ENCODE measurements at places on chromosomes 13 and 19.

DNA sequence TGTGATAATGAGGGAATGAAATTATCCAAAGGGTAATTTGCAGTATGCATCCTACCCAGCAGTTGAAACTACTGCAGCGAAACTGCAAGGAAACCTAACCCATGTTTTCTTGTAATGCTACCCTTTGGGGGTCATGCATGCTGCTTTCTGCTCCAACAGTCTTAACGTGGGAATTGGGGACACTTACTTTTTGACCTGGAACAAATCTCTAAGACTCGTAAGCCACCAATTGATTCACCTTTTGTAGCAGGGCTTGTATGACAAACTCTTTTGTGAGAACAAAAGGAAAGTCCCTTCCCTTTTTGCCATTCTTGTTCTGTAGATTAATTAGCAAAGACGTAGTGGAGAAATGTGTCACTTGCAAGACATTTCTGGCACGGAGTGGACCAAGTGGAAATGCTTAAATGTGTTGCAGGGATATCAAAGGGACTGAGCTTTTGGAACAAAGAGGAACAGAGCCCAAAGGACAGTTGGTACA is 27.4 kb downstream of the LRCH1 start:
- DNase-seq, result no peak

GRCh38 chr19:44212250-44212865 is at the start of gene ZNF227:
Gene ZNF227, plus strand, starts transcription at chr19:44212532. Its CDS starts 5,261 bp downstream, at chr19:44217793.
- peak; percentile 90 for DNase-seq

GRCh38 chr13:71309905-71310304 is 557.1 kb downstream of the DACH1 start:
- no peak for DNase-seq

- DNase-seq, result no peak
Observed at GRCh38 chr13:70162141-70162540, 53.9 kb upstream of the KLHL1 start.

DNA sequence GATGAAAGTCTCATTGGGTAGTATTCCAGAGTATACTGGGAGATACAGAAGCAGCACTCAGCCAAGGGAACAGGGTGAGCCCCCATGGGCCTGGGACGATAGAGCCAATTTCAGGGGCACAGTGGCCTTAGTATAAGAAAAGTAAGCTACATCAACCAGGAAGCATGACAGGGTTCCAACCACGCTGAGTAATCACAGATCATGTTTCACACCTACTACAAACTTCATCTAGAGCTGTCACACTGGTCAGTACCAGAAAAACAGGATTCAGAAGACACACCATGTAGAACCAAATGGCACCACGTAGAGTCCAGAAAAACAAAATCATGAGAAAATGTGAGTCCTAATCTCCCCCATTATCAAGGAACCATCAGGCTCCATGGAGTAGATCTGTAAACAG is 1292.4 kb upstream of the MIR17HG start:
- DNase-seq, result no peak

DNA sequence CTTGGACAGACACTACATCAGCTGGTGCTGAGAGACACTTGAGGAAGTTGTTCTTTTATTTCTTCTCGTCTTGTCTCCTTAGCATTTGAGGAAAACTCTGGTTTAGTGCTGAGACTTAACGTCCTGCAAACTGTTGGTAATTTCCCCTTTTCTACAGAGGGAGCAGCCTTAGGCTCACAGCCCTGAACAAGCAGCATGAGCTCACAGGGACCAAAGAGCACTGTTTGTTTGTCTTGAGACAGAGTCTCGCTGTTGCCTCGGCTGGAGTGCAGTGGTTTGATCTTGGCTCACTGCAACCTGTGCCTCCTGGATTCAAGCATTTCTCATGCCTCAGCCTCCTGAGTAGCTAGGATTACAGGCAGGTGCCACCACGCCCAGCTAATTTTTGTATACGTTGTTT is 5.5 kb downstream of the ZNF805 start:
- DNase-seq, result no peak

GRCh38 chr13:36700170-36700569 is 26.4 kb downstream of the SERTM1 start:
- no peak for DNase-seq

- no peak for DNase-seq
Observed at GRCh38 chr19:28196101-28196500, 1016.9 kb downstream of the UQCRFS1 start.

DNA sequence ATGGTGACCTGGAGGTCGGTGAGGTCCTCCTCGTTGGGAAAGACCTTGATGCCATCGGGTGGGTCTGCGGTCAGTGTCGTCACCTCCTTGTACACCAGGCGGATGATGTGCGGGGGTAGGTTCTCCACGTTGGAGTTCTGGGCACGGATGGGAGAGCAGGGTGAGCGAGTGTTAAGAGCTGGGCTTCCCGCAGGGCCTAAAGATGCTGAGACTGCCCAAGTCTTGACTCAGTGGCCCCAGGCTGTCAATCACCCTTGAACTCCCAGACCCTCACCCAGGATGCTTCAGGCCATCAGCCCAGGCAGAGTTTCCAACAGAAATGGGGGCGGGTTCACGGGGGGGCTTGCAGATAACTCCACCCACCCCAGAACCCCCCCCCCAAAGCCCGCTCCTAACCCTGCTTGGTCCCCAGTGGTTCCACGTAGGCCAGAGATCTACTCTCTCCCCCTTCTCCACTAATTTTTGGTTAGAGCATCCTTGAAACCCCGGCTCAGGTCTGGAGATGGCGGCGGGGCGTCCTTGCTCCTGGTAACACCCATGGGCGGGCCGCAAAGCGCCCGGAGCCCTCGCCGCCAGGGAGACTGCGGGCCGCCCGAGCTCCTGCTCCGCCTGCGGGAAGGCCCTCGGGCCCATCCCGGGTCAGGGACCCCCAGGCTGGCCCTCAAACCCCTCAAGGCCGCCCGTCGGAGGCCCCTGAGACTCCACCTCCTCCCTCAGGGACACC is 600 bp downstream of the UBE2S start:
- DNase-seq, result peak; percentile 44

DNA sequence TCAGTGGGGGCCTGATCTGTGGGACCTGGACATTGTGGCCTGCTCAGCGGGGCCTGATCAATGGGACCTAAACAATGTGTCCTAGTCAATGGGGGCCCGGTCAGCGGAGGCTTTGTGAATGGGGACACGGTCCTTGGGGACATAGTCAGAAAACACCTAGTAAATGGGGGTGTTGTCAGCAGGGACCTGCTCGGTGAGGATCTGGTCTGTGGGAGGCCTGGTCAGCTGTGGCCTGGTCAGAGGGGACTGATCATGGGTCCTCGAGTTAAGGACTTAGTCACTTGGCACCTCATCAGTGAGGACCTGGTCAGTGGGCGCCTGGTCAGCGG is 44.5 kb upstream of the TPM4 start:
- DNase-seq, result no peak

DNA sequence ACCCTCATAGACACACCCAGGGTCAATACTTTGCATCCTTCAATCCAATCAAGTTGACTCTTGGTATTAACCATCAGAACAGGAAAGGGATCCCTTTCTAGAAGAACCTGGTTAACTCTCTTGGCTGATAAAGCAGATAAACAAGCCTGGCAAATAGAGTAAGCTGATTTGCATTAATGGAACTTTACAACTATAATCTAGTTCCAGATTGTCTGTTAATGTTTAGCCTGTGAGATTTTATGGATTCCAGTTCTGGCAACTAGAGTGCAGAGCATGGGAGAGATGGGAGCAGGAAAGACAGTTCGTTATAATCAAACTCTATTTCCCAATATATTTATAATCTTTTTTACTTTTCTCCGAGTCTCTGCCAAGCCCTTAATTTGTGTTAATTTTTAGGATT is 272.6 kb upstream of the KLHL1 start:
- DNase-seq, result no peak

GRCh38 chr19:16861011-16861410 is 27.8 kb upstream of the F2RL3 start:
- DNase-seq, result peak; percentile 30

DNA sequence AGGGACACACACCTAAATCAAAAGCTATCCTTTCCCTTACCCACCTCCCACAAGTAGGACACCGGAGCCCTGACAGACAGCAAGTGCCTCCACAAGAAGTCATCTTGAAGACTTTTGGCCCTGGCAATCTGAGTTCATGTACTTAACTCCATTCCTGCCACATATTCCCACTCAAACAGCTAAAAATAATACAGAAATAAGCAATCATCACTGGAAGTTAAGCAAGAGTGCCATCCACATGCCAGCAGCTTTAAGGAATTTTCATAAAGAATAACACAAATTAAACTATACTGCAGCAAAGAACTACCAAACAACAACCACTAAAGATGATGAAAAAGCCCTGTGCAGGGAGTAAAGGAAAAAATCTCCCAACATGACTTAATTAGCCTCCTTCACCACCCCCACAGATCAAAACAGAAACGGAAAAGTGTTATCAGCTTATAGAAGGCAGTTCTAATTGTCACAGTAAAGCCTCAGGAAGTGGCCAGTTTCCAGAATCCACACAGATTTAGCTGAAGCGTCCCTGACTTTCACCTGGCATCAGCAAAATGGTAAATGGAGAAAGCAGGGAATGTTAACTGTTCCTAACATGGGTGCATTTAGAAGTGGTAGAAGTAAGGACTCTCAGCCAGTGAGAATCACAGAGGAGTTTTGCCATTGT is 343.9 kb downstream of the TBC1D4 start:
- no peak for DNase-seq

GRCh38 chr13:48038761-48039160 is 1.2 kb downstream of the NUDT15 start:
- no peak for DNase-seq

- peak; percentile 60 for DNase-seq
Observed at GRCh38 chr13:27043013-27043412, 128.6 kb downstream of the USP12 start.

- DNase-seq, result no peak
Observed at GRCh38 chr19:56086671-56087430, 34.2 kb downstream of the ZNF787 start.

- DNase-seq, result no peak
Observed at GRCh38 chr13:108828086-108828815, 198.8 kb downstream of the MYO16 start.

- no peak for DNase-seq
Observed at GRCh38 chr13:110233951-110234280, 73.0 kb downstream of the COL4A1 start.

DNA sequence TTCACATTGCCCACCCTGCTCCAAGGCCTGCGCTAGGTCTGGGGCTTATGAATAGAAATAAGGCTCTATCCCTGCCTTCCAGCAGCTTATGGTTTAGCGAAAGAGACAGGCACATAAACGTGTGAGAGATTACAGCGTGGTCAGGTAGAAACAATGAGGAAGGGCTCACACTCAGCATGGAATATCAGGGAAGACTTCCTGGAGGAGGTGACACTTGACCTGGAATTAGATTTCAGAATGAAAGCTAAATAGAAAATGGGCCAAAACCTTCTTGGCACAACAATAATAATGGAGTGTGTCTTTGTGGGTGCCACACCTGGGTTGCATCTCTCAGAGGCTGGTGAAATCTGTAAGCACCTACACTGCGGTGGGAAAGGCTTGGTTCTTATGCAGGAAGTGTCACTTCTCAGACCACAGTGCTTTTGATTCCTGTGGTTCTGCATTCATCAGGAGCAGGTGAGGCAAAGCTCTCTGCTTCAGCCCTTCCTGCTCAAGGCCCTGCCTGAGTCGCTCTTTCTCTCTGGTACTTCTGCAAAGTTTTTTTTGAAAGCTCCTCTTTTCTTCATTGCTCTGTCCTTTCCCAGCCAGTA is 430.3 kb downstream of the ZNF536 start:
- DNase-seq, result no peak

DNA sequence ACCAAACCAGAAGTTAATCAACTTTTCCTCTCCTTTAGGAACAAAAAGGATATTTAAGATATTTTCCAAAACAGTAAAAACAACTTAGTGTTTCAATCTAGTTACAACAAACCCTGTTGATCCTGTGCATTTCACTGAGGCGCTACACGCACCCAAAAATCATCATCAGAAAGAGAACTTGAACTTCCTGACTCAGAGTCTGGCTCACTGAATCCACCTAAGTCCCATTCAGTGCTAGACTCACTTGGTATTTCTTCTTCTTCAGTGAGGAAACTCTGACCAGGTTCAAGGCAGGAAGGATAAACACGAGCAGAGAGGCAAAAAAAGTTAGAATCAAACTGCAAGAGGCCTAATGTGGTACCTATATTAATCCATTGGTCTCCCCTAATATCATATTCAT is 2.2 kb downstream of the KBTBD6 start:
- DNase-seq, result no peak

DNA sequence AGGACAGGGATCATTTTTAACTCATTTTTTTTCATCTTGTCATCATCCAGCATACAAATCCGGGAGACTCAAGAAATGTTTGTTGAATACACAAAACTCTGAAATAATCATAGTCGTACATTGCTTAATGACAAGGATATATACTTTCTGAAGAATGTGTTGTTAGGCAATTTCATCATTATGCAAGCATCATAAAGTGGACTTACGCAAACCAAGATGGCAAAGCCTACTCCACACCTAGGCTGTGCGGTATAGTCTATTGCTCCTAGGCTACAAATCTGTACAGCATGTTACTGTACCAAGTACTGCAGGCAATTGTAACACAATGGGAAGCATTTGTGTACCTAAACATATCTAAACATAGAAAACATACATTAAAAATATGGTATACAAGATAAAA is 264.1 kb downstream of the TSHZ3 start:
- no peak for DNase-seq

DNA sequence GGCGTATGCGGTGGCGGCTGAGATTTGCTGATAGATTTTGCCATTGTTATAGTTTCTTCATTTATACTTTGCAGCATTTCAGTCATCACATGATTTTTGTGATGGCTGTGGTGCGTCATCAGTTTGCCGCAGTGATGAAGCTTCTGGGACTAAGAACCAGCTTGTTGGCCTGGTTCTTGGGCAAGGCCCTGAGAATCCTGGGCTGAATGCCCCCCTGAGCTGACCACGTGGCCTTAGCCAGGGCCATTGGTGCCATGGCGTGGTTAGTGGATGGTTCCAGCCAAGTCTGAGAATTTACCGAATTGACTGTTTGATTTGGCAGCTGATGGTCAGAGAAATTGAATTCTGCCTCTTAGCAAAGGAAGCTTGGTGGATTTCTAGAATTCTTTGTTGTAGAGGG is 17.8 kb downstream of the GATAD2A start:
- no peak for DNase-seq

- no peak for DNase-seq
Observed at GRCh38 chr13:27926644-27927434, 7.0 kb downstream of the PDX1 start.

GRCh38 chr13:79995334-79995733 is 345.6 kb downstream of the SPRY2 start:
- DNase-seq, result no peak

DNA sequence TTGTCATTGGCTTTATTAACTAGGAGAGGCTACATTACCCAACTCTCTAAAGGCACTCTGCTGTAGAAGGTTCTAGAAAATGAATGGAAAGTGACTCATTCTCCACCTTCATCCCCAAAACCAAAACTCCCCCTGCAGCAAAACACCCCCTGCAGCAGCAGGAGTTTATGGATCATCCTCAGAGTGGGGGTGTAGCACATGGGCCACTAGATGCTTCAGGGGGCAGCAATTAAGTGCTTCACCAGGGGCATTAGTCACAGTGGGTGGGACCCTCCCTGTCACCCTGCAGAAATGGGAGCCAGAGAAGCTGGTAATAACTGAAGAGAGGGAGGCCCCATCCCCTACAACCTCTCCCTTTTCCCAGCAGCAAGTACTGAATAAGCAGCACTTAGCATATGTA is 64.5 kb upstream of the MED4 start:
- no peak for DNase-seq

- DNase-seq, result no peak
Observed at GRCh38 chr13:98595134-98595533, 18.2 kb upstream of the STK24 start.
